ENCODE measurements at places on chromosomes 1 and 21. TPM values are rescaled to one million over a fixed set of nuclear protein-coding genes. Genes with fewer than 3 reads are reported as not detected.

- peak; percentile 58 for DNase-seq
Measured at GRCh38 chr1:224333309-224333926, 3.4 kb upstream of the NVL start.

GRCh38 chr1:206114692-206115640 lies 2.2 kb downstream of the AVPR1B start:
- no peak for DNase-seq

Gene MAP10
- total RNA-seq: 2.7 TPM

DNA sequence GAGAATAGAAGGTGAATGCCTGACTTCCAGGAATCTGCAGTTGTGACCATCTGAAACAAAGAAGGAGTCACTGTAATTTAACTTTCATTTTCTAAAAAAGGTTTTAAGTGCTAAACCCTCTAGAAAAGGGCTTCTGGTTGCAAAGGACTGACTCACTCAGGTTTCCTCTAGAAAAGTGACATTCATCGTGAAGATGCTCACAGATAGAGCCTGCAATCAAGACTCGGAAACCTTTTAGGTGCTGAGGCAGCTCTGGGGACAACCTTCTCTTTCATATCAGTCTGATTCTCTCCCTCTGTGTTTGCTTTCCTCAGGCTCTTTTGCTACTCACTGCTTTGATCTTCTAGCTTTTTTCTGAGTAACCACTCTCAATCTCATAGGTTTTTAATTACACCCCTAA lies 8.2 kb downstream of the BCL9 start:
- DNase-seq: peak; percentile 4

- peak; percentile 82 for DNase-seq
Measured at GRCh38 chr1:202807926-202808757, at the start of gene KDM5B. TSS of gene KDM5B (minus strand) at chr1:202808421. CDS start at chr1:202808305, 116 bp downstream.

DNA sequence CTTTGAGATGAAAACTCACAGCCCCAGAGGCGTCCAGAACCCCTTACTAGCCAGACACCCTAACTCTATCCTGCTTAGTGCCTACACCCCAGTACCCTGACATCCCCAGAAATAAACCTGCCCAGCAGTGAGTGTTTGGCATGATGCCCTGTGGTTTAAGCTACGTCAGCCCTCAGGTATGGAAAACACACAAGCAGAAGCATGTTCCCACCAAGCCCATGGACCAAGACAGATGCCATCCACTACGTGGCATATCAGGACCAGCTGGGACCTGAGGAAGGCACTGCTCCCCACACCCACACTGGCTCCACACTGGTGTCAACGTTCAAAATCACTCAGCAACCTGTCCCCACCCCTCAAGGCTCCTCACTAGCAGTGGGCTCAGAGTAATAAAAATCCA lies 116.4 kb downstream of the SYT2 start:
- no peak for DNase-seq

DNA sequence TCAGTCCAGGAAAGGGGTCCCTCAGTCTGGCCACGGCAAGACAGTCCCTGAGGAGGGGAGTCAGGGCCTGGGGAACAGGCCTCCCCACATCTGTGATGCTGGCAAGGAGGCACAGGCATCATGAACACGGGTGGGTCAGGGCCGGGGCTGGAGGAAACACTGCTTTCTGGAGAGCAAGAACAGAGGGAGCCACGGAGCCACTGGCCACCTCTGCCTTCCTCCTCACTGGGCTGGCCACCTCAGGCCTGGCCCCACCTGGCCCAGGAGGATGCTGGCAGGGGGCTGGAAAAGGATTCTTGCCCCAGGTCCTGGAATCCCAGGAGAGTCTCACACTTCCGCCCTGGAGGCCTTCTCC lies 15.7 kb downstream of the BLACAT1 start:
- no peak for DNase-seq

DNA sequence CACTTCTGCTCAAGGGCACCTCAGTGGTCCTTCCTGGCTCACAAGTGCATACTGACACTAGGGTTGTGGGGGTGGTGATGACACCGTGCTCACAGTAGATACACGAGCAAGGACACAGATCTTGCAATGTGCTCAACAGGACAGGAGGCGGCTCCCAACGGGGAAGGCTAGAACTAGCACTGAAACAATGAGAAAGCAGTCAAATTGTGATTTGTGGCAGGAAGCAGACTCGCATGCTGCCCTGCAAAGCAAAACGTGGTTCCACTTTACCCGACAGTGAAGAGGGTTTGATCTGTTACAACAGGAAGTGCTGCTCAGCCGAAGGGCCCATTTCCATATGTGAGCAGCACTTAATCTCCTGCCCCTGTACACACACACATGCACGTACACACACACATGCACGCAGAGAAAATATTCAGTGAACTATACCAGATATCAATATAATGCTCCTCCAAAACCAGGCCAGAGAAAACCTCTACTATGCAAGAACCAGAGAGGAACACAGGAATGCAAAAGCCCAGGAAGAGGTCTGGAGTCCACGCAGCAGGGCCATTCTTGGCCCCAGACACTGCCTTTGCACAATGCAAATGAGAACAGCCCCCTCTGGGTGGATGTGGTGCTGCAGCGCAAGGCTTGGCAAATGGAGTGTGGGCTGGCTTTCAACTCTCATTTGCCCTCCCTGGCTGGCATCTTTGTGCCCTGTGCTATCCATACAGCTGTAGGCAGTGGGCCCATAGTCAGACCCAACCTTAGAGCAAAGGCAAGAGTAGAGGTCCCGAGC lies 47.1 kb downstream of the KANK4 start:
- peak; percentile 47 for DNase-seq

- no peak for DNase-seq
Measured at GRCh38 chr1:64956010-64956640, 10.2 kb downstream of the JAK1 start.
